Foreskin melanocyte (primary cell): ENCODE measurements at places on chromosomes 1 and 21.

- DNase-seq, result no peak
These were observed 20.4 kb downstream of the SLC16A1 start for GRCh38 chr1:112935461-112936111.

DNA sequence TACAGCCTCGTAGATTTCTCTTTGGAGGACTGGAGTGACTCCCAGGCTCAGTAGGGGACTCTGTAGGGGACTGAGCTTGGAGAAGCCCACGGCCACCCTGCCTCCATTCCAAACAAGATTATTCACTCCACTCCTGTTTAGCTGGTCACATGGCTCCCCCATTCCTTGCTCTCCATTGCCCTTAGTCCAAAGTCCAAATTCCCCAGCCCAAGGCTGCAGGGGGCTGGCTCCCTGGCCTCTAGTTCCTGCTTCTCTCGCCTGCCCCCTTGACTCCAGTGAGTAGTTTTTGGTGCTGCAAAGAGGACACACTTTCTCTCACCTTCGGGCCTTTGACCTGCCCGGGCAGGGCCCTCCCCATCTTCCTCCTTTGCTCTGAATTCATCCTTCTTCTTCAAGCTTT lies 403.3 kb downstream of the KIF26B start:
- DNase-seq, result no peak

- no peak for DNase-seq
These were observed 249.2 kb upstream of the KIAA0040 start for GRCh38 chr1:175441791-175442190.

- no peak for DNase-seq
These were observed 380.6 kb upstream of the NEGR1 start for GRCh38 chr1:72662918-72663317.

DNA sequence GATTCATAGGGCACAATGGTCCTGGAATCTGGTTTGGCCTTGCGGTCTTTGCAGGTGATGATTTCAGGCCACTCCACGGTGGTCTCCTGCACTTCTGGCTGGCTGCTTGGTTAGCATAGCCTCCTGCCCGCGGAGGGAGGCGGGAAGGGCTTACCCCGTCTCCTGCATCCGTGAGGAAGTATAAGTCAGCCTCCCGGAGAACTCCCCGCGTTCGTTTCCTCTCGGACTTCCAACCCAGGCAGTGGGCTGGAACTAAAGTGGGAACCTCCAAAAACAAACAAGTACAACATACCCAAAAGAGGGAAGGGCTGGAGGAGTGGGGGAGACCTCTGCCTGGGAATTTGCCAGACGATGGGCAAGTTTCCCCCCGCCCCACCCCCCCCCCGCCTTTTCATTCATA lies 939 bp upstream of the CCN1 start:
- no peak for DNase-seq

DNA sequence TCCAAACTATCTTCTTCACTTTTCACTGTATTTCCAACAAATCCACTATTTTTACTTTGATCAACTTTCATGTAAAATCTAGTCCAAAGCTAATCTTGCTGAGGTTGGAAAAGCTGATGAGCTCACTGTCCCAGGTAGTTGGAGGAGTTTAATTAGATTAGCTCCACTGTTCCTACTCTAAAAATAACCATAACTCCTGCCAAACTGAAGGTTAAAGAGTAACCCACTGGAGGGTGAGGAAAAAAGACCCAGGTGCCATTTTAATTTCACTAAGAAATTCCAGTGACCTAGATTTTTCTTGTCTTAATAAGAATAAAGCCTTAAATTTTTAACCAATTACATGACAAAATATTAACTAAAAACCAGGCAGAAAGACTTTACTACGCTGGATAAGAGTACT lies 15.3 kb downstream of the DCAF8 start:
- DNase-seq, result no peak

DNA sequence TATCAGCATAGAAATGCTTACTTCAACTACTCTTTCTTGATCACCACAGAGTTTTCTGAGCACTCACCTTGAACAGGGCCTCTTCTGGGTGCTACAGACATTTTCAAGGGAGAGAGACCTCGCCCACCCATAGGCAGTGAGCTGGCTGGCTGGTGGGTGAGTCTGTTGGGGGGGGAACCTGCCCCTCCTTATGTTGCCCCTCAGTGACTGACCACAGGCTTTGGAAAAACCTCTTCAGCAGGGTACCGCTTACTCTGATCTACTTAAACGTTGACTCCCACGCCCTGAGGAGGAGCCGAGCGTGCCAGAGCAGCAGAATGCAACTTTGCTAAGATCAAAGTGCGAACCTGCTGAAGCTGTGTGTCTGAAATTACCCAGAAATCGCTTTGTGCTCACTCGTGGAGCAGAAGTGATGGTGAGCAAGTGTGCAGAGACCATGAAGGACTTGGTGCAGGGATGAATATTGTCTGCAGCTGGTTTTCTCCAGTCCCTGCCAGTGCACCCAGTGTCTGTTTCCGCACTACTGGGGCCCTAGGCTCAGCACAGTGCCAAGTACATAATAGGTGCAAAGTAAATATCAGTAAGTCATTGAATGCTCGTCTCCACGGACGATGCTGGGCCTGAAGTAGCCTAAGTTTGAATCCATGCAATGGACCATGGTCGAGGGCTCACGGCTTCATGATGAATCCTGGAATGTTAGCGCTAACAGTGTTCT lies 158.7 kb upstream of the IRF2BP2 start:
- DNase-seq, result no peak

DNA sequence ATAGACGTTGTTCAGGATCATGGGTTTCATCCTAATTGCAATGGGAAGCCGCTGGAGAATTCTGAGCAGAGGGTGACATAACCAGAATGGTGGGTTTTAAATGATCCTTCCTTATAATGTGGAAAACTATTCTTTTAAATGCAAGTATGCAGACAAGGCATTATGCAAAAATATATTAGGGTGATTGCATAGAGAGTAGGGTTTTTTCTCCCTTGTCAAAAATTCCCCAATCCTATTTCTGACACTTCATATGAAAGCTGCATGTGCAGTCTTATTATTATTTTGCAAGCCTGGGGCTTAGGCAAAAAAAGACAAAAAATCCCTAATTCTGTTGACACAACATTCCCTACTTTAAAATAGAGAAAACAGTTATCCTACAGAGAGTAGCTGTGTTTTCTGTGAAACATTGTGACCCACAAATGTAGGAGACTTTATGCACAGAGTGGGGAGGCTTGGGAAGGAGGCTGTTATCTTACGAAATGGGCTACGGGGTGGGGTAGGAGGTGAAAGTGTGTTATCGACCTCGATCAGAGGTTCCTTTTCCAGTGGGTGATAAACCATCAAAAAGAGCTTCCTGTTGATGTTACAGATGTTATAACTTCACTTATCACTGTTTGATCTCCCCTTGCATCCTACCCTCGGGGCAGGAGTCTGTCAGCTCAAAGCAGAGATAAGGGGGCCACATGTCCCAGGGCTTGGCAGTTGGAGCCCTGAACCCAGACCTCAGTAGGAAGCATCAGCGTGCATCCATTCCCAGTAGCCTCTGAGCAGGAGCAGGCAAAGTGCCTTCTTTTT lies 27.2 kb downstream of the RHEX start:
- DNase-seq, result no peak

GRCh38 chr1:187110351-187110750 lies 281.6 kb downstream of the PLA2G4A start:
- DNase-seq, result no peak
